ENCODE measurements at places on chromosomes 1 and 21.
A peak's percentile ranks its signal among the peaks of the same experiment; 100 is the strongest.

GRCh38 chr1:169041366-169041765 lies 65.1 kb upstream of the ATP1B1 start:
- DNase-seq: no peak

GRCh38 chr21:45292399-45293219 lies 4.9 kb upstream of the POFUT2 start:
- peak; percentile 73 for DNase-seq

DNA sequence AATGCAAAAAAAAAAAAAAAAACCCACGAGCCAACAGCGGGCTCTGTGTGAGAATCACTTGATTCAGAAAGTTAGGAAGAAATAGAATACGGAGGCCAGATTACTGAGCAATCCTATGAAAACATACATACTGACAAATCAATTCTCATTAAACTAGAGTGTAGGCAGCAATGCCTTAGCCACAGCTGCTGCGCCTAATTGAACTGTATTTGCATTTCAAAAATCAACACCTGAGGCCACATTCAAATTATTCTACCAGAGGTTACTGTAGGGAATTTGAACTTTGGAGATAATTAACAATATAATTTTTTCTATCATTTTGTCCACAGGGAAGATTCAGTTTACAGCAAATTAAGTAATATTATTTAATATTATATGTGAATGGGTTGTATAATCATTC lies 138.4 kb upstream of the PLD5 start:
- DNase-seq: peak; percentile 61

- DNase-seq: peak; percentile 70
Observed at GRCh38 chr1:164671966-164672571, 113.1 kb downstream of the PBX1 start.

- DNase-seq: peak; percentile 51
Observed at GRCh38 chr1:89358287-89358893, 5.5 kb upstream of the GBP6 start.

DNA sequence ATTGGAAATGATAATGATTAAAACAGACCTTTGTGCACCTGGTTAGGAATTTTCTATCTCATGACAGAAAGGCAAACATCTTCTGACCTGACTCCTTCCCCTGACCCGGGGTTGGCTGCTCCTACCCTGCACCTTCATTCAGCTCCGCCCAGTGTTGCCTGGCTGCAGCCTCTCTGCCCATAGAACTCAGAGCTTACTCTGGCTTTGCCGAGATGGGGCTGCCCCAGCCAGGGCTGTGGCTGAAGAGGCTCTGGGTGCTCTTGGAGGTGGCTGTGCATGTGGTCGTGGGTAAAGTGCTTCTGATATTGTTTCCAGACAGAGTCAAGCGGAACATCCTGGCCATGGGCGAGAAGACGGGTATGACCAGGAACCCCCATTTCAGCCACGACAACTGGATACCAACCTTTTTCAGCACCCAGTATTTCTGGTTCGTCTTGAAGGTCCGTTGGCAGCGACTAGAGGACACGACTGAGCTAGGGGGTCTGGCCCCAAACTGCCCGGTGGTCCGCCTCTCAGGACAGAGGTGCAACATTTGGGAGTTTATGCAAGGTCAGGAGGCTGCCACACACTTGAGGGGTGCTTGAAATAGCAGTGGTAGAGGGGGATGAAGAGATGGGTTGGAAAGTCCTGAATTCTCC lies at the start of gene DIO1:
DIO1 (plus strand) TSS at position 189 of the 638 bp plus-strand sequence; CDS start at position 213, 24 bp downstream.
- DNase-seq: no peak

- DNase-seq: peak; percentile 48
Observed at GRCh38 chr1:230464671-230465070, 38.5 kb upstream of the PGBD5 start.

DNA sequence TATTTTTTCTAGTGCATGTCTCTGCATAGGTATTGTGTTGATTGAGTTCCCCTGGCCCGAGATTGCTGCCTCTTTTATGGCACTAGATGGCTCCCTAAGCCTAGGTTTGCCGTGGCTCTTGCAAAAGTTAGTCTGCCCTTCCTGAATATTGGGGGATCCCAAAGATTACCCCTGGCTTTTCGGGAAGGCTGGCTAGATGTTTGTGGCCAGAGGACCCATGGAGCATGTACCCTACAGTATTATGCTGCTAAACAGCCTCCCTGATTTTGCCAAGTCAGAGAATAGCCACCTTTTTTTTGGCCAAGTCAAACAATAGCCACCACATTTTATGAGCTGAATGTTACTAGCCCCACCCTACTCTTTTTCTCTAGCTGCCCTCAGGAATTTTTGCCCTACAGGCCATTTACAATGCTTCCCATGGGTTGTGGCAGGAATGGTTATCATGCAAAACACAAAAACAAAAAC lies 343.2 kb downstream of the OLFM3 start:
- no peak for DNase-seq

DNA sequence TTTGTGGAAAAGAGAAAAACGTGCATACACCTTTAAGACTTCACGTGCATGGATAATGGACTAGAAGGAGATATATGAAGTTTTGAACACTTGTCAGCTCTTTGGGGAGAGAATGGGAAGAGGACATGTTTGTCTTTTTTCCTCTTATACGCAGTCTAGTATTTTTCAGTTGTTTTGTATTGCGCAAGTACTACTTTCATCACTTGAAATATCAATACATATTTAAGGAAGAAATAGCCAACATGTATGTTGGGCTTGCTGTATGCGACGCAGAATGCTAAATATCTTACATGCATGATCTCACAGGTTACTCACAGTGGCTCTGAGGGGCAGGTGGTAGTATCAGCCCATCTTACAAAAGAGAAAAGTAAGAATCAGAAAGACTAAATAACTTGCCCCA lies 176.5 kb upstream of the RUNX1 start:
- DNase-seq: no peak

- peak; percentile 10 for DNase-seq
Observed at GRCh38 chr1:207672522-207673130, 27.7 kb downstream of the CR1L start.

DNA sequence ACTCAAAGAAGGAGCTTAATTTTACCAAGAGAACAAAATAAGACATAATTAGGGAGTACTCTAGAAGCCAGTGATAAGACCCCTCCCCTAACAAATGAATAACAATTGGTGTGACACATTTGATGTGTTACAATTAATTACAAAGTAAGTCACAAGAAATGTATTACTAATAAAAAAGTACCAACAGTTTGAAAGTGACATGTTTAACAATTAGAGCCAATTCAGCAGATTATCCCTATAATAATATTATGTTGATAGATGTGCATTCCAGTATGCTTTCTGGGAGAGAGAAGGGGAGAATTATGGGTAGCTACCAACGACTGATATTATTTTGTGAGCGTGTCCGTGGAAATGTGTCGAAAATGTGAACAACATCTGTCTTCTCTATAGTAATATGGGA lies 19.1 kb downstream of the CTSK start:
- DNase-seq: no peak

DNA sequence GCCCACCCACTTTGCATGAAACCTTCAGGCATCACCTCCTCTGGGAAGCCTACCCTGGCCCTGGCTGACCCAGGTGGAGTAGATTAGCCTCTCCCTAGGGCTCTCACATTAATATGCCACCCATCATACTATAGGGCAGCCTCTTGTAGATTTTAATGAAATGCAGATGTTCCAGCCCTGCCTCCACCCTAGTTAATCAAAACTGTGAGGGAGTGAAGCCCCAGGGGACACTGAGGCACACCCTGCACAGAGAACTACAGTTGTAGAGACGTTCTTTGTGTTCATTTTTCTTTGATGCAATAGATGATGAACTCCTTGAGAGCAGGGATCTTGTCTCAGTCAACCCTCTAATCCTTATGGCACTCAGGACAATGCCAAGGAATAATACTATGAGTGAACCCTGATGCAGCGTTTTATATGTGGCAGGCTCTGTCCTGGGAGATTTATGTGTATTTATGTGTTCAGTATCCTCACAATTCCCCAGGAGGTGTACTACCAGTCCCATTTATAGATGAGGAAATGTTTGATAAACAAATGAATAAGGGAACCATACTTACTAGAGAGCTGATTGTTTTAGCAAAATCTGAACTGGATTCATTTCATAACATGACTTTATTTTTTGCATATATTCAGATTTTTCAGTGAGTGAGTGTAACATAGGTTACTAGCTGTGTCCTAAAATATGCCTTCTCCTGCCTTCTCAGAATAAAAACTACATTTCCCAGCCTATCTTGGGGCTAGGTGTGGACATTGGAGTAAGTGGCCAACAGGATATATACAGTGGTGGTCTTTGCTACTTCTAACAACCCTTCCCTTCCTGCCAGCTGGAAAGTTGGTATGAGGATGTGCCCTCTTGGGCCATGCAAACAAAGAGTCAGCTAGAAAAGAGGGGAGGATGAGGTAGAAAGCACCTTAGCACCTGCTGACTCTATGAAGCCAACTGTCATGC lies 23.5 kb upstream of the PRELP start:
- no peak for DNase-seq

GRCh38 chr1:96749618-96750017 lies 28.0 kb downstream of the PTBP2 start:
- no peak for DNase-seq

GRCh38 chr1:40478276-40478675 lies 1.2 kb downstream of the ZFP69 start:
- DNase-seq: no peak

DNA sequence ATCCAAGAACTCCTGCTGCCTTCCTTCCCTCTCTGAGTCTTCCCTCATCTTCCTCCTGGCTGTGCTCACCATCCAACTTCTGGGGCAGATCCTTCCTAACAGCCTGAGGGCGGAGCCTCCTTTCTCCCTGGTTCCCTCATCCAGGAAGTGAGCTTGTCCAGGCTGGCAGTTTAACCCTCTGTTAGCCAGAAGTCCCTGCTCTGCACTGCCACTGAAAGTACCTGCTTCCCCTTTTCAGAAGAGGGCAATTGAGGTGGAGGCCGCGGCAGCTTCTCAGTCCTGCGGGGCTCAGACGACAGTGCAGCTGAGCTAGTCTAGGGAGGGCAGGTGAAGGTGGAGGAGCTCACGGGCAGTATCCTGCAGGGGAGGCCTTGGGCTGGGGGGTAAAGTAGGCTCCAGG lies 149.1 kb downstream of the FCRL5 start:
- no peak for DNase-seq

- no peak for DNase-seq
Observed at GRCh38 chr21:44557491-44558328, 885 bp downstream of the KRTAP10-3 start.

DNA sequence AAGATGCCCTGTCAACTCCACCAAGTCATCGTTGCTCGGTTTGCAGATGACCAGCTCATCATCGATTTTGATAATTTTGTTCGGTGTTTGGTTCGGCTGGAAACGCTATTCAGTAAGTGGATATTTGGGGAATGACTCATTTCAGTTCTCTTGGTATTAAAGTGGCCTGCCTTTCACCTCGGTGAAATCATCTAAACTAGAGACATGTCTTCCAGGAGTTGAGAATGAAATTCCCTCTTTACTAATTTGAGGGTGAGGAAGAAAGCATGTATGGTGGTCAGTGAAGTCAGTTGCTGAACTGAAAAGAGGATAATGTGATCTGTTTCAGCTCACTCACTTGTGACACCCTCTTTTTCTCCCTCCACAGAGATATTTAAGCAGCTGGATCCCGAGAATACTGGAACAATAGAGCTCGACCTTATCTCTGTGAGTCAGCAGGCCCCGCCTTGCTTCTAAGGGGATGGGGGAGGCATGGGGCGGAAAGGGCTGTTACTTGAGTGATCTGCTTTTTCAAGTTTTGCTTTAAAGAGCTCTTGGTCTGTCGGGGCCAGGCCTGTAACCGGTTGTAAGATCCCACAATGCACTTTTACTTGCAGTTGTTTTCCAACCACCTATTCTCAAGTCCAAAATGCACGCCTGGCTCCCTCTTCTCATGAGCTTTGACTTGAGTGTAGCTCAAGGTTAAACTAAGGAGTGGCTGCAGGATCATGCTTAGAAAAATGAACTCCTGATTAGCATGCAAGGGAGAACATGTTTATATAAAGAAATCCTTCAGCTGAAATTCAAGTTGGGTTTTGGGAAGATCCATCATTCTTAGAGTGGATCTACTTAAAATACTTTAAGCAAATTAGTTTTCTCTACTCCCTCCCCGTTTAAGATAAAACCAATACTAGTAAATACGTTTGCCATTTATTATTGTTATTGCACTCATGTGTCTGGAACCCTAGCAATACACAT lies 59.8 kb downstream of the CAPN2 start:
- peak; percentile 50 for DNase-seq

DNA sequence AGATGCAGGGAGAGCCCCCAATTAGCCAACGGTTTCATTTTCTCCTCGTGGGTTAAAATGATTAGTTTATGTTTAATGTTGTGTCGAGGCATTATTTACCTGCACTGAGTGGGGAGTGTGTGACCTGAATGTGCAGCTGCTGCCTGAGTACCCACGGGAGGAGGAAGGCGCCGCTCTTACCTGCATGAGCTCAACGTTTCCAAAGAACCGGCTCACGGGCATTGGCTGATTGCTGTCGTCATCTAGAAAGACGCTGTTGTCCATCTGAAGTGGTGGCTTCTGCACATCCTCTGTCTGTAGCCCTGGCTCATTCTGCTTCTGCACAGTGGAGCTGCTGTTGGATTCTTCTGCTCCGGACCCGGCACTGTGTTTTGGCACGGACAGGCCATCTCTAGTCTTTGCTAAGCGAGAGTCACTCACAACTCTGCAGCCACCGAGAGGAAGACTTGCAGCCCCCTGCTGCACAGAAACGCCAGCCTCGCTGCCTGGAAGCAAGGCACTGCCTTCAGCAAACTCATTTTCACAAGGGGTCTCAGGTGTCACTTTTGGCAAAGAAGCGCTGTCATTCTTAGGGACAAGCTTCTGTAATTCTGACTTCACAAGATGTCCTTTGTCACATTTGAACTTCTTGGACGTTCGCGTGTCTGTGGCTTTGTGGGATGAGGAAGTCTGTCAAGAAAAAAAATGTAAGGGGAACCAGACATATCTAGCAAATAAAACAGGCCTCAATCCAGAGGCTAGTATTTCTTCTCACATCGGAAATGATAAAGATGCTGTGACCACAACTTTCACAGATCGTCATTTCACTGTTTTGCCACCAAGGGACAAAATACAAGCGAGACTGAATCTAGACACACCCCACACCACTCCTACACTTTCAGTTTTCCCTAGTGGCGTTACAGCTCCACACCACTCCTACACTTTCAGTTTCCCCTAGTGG lies 9.4 kb downstream of the C1orf174 start:
- DNase-seq: no peak

DNA sequence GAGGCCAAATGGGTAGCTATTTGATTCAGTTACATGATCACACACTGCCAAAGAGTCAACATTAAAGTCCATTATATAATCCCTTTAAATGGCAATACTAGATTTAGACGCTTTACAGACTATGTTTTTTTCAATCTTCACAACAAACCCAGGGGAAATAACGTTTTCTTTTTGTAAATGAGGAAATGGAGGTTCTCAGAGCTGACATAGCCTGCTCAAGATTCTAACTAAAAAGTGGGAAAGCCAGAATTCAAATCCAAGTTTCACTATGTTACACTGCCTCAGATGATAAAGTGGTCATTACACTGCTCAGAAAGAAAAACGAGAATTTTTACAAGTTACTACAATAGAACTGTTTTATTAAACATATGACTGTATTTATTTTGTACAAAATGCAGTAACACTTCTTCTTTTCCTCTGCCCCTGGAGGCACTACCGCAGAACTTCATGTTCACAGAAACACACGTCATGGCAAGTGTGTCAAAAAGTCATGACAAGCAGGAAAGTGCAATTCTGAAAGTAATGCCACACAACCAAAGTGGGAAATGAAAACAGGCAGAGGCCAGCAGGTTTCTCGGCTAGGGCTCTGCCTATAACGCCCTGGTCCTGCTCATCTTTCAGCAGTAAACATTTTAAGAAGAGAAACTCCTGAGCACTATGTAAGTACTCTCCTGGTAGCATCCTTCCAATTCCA lies 19.0 kb downstream of the THEMIS2 start:
- DNase-seq: no peak

GRCh38 chr1:207856276-207857023 lies 54.5 kb downstream of the CD34 start:
- DNase-seq: no peak
